GM13977 (cell line): ENCODE measurements at places on chromosomes 11 and 22.

DNA sequence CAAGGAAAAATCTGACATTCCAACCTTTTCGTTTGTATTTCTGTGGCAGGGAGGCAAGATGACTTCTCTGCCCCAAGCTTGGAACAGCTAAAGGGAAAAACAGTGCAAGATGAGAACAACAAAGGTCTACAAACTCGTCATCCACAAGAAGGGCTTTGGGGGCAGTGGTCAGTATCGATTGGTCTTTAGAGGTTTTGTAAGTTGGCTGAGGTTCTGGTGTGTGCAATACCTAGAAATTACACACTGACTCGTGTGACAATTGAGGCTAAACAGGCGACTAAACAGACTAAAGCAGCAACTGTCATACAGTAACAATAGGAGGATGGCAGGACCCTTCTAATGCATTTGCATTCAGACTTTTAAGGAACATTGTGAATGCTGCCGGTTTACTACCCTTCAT is 994 bp downstream of the DEPDC5 start:
- no peak for DNase-seq

DNA sequence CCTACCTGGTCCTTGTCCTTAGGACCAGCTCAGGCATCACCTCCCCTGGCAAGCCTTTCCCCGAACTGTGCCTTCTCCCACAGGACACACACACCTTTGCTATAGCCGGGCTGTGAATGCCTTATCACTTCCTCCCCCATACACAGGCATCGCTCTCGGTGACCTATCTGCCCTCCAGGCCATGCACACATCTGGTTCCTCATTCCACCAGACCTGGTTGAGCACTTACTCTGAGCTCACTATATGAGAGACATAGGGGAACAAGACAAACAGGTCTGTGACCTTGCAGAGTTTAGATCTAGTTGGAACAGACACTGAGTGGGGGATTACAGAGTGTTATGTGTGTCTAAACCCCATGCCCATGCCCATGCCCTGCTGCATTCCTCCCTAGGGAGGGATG is 3.1 kb upstream of the BCR start:
- no peak for DNase-seq

DNA sequence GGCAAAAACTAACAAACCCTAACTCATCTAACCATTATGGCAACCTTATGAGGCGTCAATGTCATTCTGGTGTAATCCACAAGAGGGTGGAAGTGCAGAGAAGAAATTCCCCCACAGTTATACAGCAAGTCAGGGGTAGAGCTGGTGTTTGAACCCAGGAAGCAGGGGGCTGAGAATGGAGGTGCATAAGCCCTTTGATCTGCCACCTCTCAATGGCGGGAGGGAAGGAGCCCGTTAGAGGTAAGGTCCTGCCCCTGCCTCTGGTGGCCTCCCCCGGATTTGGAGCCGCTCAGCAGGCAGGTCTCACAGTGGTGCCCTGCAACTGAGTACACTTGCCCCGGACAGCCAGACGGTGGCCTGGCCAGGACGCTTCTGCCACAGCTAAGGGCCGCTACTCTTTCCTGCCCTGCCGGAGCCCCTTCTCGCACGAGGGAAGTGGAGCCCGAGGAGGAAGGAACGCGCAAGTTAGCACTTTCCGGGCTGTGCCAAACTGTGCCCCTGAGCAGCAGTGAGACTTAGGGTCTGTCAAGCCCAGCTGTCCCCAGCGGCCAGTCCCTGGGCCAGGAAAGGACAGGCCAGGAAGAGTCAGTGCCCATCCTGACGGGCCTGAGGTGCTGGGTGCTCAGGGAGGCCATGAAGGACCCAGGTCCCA is 1.1 kb downstream of the FXYD2 start:
- DNase-seq, result peak; percentile 62

DNA sequence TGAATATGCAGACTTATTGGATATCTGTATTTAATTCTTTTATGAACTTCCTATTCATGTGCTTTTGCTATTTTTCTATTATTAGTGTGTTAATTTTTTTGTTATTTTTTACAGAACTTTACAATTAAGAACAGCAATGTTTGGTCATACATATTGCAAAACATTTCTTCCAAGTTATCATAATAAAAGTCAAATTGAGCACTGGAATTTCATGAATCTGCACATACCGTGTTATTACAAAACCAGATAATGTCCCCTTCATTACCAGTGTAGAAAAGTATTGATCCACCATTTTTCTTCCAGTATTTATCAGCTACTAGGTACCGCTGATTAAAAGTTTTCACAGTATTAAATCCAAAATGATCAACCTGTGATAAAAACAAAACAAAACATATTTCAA is 40.5 kb downstream of the PRCP start:
- DNase-seq, result no peak

DNA sequence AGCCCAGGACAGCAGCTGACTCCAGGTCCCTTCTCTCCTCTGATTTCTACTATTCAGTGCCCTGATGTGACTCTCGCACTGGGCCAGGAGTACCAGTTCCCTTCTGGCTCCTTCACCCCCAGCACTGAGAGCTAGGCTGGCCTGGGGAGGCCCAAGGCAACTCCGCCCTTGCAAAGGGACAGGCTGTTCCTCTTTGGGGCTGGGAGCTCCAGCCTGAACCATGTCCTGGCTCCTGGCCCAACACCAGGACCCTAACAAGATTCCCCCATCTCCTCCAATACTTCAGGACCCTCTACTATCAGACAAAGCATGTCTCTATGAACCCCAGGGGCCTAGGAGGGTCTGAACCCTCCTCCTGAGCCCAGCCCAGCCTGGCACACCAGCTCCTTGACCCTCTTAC is 12.5 kb downstream of the CREB3L1 start:
- no peak for DNase-seq

DNA sequence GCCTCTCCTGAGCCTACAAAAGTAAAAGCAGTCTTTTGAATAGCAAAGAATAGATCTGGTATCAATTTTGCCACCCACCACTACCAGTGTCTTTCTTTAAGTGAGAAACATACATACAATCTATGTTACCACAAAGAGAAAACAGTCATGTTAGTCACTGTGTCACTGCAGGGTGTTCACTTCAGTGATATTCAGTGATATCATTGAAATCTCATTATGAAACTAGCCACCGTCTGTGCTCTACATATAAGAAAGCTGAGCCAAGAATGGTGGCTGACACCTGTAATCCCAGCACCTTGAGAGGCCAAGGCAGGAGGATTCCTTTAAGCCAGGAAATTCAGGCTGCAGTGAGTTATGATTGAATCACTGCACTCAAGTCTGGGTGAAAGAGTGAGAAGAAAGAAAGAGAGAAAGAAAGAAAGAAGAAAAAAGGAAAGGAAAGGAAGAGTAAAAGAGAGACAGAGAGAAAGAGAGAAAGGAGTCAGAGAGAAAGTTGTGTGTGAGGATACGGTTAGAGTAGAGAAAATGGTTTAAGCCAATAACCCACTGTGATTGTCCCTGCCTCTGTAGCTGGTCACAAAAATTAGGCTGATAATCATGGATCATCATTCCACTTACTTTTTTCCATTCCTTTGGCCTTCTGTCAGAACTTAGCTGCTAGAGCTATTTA is 847.1 kb downstream of the FAM181B start:
- DNase-seq, result no peak

GRCh38 chr22:31227186-31227585 is 15.1 kb downstream of the LIMK2 start:
- no peak for DNase-seq

- DNase-seq, result peak; percentile 32
These were observed 61.8 kb upstream of the CRYBB3 start for GRCh38 chr22:25137577-25138525.

GRCh38 chr11:45368697-45369096 is 82.6 kb upstream of the SYT13 start:
- DNase-seq, result no peak

DNA sequence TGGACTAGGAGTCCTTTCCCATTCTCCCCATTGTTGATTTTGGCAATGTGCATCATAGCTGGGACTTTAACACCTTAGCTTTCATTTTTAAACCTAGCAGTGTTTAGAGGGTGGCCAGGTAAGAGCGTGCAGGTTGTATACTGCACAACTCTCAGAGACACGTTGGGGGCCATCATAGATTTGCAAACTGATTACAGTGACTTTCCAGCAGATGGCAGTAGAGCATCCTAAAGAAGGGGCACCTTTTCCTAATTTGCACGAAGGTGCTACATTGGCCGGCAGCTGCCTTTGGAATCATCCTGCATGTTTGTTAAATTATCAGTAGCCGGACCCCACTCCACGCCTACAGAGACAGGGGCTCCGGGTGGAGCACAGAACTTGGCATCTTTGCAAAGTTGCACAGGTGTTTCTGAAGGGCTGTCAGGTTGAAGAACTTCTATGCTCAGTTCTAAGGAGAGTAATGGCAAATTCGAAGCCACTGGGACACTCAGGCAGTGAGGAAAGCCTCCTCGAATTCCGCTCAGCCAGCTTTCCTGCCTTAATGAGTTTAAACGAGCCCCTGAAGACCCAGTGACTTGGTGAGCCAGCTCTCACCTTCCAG is 7.7 kb downstream of the LHFPL7 start:
- peak; percentile 74 for DNase-seq

GRCh38 chr11:105918039-105918438 is 104.0 kb downstream of the MSANTD4 start:
- no peak for DNase-seq

- no peak for DNase-seq
These were observed 42.4 kb upstream of the PRODH start for GRCh38 chr22:18978506-18978905.

GRCh38 chr11:13229136-13229535 is 48.5 kb upstream of the BMAL1 start:
- DNase-seq, result no peak

- peak; percentile 32 for DNase-seq
These were observed 8.0 kb upstream of the HTATIP2 start for GRCh38 chr11:20355221-20356219.

- no peak for DNase-seq
These were observed 39.4 kb downstream of the C22orf31 start for GRCh38 chr22:29022101-29022817.

DNA sequence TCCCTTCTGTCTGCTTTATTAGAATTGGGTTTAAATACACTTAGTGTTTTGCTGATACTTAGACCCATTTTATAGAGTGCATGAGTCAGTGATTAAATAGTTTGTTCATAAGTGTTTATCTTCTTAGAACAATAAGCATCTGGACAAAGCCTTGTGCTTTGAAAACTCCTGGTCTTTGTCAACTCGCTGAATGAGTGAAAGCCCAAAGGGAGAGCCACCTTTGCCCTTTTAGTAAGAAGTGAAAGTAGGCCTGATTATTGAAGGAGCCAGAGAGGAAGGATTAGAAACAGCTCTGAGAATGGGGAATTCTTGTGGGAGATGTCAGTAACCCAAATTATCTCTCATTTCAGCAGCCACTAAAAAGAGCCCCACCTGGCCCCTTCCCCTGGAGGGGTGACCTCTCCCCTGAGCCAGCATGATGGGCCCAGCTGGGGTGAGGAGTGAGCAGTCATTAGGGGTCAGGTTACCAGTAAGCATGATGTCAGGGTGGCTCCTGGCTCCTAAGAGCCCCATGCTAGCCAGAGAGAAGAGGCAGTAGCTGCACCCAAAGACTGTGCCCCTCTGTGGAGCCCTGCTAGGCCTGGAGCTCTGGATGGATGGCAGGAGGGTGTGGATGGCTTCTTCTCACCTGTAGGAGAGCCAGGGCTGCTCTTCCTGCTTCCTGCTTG is 125.1 kb upstream of the E2F8 start:
- DNase-seq, result no peak

DNA sequence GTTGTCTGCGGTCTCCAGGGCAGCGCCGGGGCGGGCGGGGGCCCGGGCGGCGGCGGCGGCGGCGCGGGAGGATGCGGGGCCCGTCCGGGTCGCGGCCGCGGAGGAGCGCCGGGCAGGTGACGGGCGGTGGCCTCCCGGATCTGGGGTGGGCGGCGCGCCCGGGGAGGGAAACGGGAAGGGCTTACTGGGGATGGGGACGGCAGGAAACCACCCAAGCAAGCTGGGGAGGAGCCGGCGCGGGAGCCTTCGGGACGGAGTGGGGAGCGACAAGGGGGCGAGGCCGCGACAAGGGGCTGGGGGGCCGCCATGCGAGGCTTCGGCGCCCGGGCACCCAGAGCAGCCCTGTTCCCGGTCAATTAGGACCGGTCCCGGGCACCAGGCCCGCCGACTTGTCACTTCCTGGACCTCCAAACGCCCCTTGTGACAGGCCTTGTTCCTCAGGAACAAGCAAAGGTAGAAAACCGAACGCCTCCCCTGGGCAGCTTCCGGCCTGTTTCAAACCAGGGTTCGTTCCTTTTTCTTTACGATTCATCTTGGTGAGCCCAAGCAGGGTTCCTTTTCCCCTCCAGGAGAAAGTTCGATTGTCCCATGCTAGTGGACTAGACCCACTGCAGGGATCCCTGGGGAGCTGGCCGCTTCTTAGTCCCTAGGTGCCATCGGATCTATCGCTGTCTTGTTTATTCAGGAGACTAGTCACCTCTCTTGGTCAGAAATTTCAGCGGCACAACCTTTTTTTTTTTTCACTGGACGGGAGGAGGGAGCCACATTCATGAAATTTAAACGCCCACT is 492 bp downstream of the JHY start:
- peak; percentile 45 for DNase-seq

DNA sequence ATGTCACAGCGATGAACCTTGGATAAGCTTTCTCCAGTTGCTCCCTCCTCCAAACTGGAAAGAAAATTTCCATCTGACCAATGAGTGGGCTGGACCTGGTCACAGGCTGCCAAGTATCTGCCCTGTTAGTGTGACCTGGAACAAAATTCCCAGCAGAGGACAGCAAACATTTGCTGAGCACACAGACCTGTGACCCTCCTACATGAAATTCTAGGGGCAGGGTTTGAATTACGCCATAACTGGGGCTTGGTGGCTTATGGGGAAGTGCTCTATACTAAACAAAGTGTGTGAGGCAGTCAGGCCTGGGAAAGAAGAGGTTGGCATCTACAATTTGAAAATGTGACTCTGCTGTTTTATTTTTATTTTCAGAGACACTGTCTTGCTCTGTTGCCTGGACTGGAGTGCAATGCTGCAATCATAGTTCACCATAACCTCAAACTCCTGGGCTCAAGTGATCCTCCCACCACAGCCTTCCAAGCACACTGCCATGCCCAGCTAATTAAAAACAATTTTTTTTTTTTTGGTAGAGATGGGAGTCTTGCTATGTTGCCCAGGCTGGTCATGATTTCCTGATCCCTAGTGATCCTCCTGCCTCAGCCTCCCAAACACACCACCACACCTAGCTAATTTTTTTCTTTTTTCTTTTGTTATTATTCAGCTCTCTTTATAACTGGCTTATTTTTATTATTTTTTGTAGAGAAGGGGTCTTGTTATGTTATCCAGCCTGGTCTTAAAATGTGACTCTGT is 13.6 kb upstream of the XBP1 start:
- DNase-seq, result no peak

DNA sequence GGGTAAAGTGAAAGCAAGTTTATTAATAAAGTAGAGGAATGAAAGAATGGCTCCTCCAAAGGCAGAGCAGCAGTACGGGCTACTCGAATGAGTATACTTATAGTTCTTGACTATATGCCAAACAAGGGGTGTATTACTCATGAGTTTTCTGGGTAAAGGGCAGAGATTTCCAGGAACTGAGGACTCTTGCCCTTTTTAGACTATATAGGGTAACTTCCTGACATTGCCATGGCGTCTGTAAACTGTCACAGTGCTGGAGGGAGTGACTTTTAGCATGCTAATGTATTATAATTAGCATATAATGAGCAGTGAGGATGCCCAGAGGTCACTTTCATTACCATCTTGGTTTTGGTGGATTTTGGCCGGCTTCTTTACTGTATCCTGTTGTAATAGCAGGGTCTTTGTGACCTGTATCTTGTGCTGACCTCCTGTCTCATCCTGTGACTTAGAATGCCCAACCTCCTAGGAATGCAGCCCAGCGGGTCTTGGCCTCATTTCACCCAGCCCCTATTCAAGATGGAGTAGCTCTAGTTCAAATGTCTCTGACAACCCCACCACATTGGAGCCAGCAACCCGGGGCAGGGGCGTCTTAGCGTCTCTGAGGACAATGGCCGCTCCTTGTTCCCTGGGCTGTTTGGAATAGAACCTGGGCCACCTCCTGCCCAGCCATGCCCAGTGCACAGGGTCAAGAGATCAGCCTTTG is 34.9 kb upstream of the CD82 start:
- DNase-seq, result no peak
